ENCODE measurements at places on chromosomes 12 and 14.

GRCh38 chr14:63478437-63478852 lies 64.7 kb downstream of the PPP2R5E start:
- no peak for DNase-seq

GRCh38 chr14:98901511-98902205 lies 370.3 kb downstream of the BCL11B start:
- no peak for DNase-seq

GRCh38 chr12:49728446-49728845 lies 12.9 kb upstream of the TMBIM6 start:
- no peak for DNase-seq

DNA sequence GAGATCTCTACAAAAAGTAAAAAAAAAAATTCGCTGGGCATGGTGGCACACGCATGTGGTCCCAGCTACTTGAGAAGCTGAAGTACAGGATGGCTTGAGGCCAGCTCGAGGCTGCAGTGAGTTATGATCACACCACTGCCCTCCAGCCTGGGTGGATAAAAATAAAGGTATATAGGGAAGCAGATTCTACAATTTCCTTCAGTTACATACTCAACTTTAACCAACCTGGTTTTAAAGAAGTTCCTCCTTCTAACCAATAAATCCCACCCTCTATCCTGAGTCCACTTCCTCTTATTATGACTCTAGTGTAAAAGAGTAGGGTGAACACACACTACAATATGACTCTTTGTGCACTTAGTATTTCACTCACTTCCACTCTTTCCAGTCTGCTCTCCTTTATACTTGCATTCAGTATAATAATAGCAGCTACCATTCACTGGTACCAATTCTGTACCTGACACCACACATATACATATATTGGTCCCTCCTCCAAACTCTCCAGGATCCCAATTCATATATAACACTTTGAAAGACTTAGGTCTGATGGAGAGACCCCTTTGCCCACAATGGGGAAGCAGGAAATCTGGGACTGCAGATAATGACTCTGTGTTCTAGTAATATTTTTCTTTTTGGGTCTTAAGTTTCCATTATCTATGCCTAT lies 2.3 kb downstream of the ARF3 start:
- no peak for DNase-seq

DNA sequence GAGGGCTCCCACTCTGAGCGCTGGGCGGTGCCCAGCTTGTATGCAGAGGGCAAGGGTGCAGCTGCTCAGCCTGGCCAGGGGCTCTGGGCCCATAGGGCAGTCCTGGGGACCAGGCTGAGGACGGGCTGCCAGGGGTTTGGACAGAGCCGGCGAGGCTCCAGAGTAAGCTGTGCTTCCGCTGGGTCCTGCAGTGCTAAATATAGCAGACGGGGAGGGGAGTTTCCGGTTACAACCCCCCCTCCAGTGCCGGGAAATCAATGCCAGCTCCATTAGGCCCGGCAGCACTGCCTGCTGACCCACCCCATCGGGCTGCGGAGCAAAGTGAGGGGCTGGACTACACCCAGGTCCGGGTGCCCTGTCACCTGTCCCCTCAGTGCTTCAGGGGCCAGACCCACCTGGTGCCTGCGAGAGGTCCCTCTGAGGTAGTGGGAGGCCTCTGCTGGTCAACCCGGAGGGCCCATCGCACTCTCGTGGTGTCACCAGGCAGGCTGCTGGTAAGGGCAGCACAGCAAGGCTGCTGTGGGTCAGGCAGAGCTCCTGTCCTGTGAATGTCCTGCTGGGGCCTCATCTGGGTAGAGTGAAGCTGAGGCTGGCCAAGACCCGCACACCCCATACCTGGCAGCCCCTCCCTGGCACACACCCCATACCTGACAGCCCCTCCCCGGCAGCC lies 2.6 kb upstream of the JAG2 start:
- DNase-seq: no peak

DNA sequence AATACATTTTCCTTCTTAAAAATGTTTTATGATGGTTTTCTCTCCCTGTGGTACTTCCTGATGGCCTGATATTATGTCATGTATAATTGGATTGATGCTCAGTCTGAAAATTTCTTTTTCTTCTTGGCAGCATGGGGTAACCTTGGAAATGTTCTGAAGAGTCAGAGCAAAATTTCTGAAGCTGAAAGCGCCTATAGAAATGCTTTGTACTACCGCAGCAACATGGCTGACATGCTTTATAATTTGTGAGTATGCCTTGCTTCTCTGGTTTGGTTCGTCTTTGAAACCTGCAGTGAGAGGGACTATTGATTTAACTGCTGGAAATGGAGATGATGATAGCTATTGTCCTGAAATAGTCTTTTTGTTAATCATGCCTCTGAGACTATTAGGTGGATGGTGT lies 243.6 kb downstream of the TMTC2 start:
- no peak for DNase-seq

DNA sequence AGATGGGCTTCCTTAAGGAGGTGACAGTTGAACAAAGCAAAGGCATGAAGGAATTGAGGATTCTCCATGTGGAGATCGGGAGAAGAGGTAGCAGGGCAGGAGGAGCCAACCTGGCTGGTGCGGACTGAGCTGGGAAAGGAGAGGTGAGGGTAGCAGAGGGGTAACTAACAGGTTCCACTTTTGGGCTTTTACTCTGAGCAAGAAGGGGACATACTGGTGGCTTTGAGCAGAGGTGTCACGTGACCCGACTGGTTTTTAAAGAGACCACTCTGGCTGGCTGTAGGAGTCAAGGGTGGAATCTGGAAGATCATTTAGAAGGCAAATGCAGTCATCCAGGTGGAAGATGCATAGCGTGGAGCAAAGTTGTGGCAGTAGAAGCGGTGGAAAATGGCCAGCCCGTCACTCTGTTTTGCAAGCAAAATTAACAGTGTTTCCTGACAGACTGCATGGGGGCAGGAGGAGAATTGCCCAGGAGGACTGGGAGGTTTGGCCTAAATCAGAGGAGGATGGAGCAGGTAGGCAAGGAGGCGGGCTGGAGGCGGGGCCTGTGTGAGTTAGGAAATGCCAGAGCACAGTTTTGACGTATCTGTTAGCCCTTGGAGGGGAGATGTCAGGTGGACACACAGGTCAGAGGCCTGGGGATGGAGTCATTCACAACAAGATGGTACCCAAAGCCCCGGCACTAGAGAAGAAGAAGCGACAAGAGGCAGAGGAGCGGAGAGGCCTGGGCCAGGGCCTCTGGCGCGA lies 156.3 kb upstream of the FKBP4 start:
- no peak for DNase-seq

- DNase-seq: peak; percentile 12
Measured at GRCh38 chr12:1205512-1206060, 214.6 kb downstream of the ERC1 start.

DNA sequence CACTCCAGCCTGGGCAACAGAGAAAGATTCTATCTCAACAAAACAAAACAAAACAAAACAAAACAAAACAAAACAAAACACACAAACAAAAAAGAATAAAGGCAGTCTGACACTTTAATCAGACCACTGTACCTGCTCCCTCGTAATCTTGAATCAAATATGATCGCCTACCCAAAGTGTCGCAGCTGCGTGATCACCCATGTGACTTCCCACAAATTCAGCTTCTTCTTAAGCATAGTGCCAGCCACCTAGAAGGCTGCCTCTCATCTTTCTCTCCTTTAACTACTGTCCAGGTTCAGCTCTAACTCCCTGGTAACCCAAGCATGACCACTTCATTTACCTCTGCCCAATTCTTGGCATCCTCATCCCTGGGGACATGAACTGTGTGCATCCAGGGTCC lies 37.4 kb downstream of the FMNL3 start:
- DNase-seq: no peak

DNA sequence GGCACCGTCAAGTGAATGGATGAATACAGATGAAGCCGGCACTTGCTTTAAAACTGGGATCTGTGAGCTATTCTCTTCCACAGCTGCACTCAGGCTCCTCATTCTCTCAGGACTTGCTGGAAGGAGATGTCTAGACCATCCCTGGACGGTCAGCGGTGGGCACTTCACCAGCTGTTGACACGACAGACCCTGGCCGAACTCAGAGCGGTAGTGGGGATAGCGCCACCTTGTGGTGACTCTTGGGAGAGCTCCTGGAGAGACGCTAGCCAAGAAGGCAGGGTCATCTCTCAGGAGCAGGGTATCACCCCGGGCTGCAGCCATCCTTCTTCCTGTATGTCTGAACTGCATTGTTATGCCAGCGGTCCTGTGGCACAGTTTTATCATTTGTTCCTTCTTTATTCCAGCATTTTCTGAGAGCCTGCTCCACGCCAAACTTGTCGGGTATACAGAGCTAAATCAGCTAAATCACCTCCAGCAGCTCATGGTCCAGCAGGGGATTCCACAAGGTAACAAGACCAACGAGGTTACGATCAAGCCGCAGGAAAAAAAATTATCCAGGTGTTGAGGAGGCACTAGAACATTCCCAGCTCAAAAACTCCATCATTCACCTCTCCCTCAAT lies 10.0 kb downstream of the WNT1 start:
- DNase-seq: no peak

DNA sequence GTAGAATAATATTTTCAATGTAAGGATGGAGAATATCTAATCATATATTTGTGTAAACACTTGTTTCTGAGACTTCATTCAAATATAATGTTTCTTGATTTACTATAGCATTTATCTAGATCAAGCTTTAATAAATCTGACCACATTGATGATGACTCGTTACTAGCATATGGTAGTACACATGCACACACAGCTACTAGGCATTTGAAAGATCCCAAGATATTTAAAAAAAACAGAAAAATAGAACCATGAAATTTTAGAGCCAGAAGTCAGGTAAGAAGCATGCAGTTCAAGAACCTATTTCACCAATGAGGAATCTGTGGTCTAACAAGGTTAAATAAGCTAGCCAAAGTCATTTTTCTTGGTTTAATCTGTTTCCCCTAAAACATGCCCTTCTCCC lies 32.0 kb downstream of the DCP1B start:
- DNase-seq: peak; percentile 12

GRCh38 chr12:128008341-128008740 lies 258.6 kb upstream of the TMEM132C start:
- peak; percentile 49 for DNase-seq

- DNase-seq: no peak
Measured at GRCh38 chr14:104979758-104980610, 1.8 kb upstream of the AHNAK2 start.

DNA sequence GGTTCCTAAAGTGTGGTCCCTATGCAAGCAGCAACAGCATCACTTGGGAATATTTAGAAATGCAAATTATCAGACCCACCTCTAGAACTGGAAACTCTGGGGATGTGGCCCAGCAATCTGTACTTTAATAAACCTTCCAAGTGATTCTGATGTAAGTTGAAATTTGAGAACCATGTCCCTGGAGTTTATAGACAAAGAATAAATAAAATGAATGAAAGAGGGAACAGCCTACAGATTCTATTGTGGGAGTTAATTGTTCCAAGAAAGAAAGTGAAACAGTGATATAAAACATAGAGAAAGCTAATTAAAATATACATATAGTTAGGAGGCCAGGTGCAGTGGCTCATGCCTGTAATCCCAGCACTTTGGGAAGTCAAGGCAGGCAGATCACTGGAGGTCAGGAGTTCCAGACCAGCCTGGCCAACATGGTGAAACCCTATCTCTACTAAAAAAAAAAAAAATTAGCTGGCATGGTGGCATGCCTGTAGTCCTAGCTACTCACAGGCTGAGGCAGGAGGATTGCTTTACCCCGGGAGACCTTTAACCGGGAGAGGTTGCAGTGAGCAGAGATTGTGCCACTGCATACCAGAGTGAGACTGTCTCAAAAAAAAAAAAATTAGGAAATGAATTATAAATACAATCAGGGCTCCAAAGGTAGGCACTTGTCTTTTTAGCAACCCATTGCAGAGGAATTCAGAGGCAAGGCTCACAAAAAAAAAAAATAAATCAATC lies 507.5 kb downstream of the NAV3 start:
- no peak for DNase-seq

- no peak for DNase-seq
Measured at GRCh38 chr12:113407931-113408600, 4.4 kb upstream of the SDS start.

DNA sequence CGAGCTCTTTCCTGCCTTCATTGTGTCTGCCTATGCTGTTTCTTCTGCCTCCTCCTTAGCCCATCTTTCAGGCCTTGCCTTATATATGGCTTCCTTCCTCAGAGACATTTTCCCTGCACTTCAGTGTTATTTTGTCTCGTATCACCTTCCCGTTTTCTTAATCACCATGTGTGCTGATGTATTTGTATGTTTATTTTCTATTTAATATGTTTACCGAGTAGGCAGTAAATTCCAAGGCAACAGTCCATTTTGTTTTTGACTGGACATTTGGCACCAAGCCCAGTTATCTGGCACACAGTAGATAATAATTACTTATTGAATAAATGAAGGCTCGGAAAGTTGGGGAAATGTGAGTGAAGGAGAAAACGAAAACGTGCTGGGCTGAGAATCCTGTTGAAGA lies 4.6 kb upstream of the POU6F1 start:
- no peak for DNase-seq

DNA sequence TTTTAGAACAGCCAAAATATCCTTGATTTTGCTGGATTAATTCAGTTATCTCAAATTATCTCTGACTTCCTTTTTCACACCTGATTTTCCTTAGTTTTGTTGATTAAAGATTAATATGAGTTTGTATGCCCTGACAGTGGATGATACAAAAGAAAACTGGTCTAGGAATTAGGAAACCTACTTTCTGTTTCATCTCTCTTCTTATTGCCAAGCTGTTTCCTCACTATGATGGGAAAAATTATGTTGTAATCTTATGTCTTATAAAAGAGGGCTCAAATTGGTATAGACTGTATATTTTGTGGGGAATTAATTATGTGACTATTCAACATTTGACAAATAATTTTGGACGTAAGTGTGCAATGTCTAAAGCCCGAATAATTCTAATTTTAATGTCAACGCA lies 271.6 kb downstream of the FBXL14 start:
- DNase-seq: no peak

DNA sequence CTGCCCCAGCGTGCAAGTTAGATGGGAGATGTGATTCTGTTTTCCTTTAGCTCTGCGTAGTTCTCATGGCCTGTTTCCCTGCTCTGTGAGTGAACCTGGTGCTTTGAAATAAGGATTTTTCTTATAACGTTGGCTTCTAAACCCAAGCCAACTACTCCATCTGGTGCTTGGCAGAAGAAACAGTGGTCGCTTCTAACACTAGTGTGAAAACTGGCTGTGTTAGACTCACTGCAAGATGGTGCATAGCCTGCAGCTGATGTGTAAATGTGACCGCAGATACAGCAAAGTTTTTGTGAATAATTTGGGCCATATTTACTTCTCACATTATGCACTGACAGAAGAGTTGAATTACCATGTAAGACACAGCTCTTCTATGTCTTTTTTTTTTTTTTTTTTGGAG lies 12.2 kb downstream of the GTF2H3 start:
- no peak for DNase-seq
